ENCODE measurements at places on chromosomes 16 and 17.

DNA sequence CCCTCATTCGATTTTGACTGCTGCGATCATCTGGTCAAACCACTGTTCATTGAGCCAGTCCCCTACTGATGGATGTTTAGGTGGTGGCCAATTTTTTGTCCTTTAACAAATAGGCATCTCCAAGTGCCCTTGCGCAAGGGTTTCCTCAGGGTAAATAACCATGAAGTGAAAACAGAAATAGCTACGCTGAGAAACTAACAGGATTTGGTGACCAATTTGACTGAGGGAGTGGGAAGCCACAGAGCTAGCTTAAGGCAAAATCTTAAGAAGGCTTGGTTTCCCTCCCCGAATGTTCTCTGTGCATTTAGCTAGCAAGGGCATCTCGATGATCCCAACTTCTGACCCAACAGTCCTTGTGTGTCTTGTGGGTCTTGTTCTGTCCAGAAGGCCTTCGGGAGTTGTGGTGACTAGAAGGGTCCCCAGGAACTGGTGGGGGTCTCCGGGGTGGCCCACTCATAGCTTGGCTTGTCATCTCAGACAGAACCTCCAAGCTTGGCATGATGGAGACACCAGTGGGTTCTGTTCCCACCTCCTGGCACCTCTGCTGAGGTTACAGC is 117.2 kb downstream of the SOCS1 start:
- DNase-seq = no peak

DNA sequence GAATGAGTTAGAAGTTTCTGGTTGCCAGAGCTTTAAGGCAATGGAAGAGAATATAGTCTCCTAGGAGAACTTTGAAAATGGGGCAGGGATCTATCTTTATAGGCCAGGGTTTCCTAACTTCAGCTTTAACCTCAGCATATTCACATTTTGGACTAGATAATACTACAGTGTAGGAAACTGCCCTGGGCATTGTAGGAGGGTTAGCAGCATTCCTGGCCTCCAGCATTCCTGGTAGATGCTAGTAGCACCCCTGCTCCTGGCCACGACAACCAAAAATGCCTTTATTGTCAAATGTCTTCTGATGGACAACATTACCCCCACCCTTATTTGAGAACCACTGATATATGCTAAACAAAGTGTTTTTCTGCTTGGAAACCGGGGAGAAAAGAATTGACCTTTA is 27.8 kb upstream of the MYO18A start:
- DNase-seq = no peak

DNA sequence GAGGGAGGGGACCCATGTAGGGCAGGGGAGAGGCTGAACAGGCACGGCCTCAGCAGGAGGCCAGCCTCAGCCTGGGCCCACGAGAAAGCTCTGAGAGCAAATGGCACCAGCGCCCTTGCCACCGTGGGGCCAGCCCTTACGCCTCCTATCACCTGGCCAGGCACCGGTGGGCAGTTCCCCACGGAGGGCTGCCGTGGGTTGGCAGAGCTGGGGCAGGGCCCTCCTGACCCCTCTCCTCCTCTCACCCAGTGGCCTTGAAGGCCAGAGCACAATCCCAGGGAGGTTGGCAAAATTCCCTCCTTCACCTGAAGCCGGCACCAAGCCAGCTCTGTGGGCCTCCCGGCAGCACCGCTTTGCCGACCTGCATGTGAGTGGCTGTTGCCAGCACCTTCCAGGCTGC is 53.1 kb upstream of the ENPP7 start:
- no peak for DNase-seq

- no peak for DNase-seq
Observed at GRCh38 chr16:68035227-68035626, 12.1 kb downstream of the DUS2 start.

Data from hematopoietic multipotent progenitor cell (in vitro differentiated cells).